ENCODE measurements at places on chromosomes 6 and 20.

DNA sequence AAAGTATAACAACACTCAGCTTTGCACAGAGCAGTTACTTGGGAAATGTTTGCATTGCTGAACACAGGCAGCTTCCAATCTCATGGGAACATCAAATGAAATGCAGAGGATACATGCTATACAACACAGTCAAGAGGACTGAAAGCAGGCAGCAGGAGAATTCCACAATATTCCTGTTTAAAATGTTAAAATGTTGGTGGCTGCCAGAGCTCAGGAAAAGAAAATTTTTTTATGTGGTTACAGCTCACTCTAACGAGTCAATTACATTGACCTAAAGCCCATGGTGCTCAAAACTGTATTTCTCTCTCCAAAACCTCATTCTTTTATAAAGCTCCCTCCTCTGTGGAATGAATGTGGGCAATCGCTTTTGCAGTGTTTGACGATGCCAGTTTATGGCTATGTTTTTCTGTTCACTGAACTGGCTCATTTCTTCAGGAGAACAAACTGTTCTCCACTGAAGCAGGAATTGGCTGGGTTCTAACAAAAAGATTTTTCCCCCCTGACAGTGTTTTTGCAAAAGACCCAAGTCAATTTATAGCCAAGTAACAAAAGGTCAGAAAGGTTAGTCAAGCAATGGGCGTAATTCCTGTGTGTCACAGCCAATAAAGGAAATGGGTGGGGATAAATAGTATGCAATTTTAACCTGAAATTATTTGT is 69.0 kb downstream of the ZHX3 start:
- DNase-seq, result no peak

- DNase-seq, result no peak
Measured at GRCh38 chr6:1615151-1615852, 5.6 kb downstream of the FOXC1 start.

- DNase-seq, result no peak
Measured at GRCh38 chr6:156430386-156430785, 346.8 kb upstream of the ARID1B start.

DNA sequence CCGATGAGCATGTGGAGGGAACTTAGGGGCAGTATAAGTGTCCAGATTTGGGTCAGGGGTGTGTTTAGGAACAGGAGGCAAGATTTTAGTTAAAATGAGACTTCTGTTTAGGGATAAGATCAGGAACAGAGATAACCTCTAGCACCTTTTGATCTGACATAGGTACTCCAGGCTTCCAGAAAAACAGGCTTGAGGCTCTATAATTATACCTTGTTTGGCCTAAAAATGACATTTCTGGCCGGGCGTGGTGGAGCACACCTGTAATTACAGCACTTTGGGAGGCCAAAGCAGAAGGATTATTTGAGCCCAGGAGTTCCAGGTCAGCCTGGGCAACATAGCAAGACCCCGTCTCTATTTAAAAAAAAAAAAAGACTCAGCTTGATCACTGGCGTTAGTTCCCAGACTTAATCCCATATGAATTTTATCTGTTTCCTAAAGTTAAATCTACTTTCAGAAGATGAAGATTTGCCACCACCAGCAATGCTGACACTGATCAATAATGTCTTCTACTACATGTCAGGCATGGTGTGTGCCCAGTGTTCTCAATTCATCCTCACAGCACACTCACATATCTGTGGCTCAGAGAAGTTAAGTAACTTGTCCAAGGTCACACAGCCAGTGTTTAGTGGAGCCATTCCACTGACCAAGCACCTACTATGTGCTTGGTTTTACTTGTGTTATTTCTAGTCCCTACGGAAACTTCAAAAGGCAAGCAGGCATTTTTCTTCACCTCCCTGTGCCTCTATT is 6.0 kb upstream of the TULP1 start:
- DNase-seq, result no peak

DNA sequence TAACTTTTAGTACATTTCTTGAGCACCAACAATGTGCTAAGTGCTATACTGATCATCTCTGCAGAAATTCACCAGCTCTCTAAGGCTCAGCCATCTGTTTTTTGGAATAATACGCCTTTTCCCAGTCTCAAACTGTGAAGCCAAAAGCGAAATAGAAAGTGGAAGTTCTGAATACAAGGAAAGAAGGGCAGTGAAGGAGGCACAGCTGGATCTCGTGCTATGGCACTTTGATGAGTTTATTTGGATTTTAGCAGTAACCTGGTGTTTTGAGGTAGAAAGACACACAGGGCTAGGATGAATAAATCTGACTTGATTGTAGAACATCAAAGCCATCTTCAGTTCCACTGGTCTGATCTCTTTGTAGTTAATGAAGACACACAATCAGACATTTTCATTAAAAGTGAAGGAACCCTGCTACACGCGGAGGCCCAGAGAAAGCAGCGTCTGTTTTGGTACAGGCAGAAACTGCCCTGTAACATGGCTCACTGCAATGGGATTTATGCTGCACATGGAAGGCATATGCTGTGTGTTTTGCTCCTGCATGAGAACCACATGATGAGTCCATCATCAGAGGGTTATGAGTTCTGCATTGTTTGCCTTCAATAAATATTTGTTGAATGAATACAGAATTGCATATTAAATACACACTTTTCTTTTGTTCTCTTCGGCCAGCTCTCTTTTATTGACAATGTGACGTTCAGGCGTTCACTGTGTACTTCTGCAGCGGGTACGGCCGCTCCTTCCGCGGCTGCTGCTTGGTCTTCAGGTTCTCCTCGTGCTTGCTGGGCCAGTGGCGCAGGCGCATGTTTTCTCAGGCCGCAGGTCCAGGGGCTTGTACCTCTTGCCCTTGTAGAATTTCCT is 100.9 kb downstream of the PREP start:
- no peak for DNase-seq

- no peak for DNase-seq
Measured at GRCh38 chr6:164023535-164023934, 609.0 kb downstream of the QKI start.

GRCh38 chr6:88562353-88563276 is 396.5 kb upstream of the CNR1 start:
- DNase-seq, result no peak

DNA sequence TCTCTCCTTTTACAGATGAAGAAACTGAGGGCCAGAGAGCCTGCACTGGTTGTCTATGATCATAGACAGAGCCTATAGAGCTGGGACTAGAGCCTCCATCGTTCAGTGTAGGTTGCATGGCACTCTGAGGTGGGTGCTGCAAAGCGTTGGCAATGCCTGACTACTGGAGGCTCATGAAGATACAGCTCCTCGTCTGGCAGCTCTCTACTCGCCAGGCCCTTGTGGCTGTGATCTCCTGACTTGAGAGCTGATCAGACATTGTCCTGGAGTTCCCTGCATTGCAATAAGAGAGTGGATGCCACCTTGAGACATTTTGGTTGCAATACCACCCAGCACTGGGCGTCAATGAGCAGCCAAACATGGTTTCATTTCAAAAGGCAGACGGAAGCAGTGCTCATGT is 270.1 kb upstream of the ARID1B start:
- DNase-seq, result no peak

GRCh38 chr20:33846291-33846935 is 35.3 kb downstream of the CHMP4B start:
- DNase-seq, result no peak

Data from activated T-helper 9 cell treated with anti-CD3 and anti-CD28 coated beads, Interleukin-2, amount 50 U/mL, for 16 hours (primary cell).